ENCODE measurements at places on chromosomes 3 and 15. TPM values are rescaled to one million over a fixed set of nuclear protein-coding genes. Genes with fewer than 3 reads are reported as not detected.

DNA sequence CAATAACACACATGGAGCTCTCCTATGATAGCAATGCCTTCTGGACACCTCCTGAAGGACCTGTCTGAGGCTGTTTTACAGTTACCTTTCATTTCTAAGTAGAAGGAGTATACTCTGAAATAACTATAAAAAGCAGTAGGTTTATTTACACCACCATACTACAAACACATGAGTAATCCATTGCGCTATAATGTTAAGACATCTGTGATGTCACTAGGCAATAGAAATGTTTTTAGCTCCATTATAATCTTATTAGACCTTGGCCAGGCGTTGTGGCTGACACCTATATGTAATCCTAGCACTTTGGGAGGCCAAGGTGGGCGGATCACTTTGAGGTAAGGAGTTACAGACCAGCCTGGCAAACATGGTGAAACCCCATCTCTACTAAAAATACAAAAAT lies 24.7 kb downstream of the PXK start:
- no peaks in the 10 kb centered on the region for H3K36me3 ChIP-seq
- H3K4me1 ChIP-seq, result peaks cover 3% of the 10 kb centered on the region
- H3K4me3 ChIP-seq, result no peak overlapping the region
- no peak overlapping the region for H3K27ac ChIP-seq

GRCh38 chr15:63915873-63916771 lies 82.4 kb upstream of the HERC1 start:
- no peak overlapping the region for H3K4me3 ChIP-seq
- DNase-seq, result peak; percentile 27

- no peak for DNase-seq
- H3K36me3 ChIP-seq, result no peaks in the 10 kb centered on the region
- H3K27ac ChIP-seq, result no peak overlapping the region
- H3K27me3 ChIP-seq, result no peaks in the 10 kb centered on the region
Measured at GRCh38 chr15:57655053-57655452, 51.5 kb upstream of the POLR2M start.

GRCh38 chr3:153577059-153577736 lies 415.2 kb downstream of the RAP2B start:
- no peaks in the 10 kb centered on the region for H3K27me3 ChIP-seq
- H3K27ac ChIP-seq, result no peak overlapping the region
- H3K4me1 ChIP-seq, result no peaks in the 10 kb centered on the region
- no peaks in the 10 kb centered on the region for H3K36me3 ChIP-seq
- DNase-seq, result no peak
- H3K4me3 ChIP-seq, result no peak overlapping the region

- no peak overlapping the region for H3K4me3 ChIP-seq
- H3K27ac ChIP-seq, result no peak overlapping the region
- H3K36me3 ChIP-seq, result no peaks in the 10 kb centered on the region
Measured at GRCh38 chr3:186742618-186743380, 25.6 kb downstream of the KNG1 start.

DNA sequence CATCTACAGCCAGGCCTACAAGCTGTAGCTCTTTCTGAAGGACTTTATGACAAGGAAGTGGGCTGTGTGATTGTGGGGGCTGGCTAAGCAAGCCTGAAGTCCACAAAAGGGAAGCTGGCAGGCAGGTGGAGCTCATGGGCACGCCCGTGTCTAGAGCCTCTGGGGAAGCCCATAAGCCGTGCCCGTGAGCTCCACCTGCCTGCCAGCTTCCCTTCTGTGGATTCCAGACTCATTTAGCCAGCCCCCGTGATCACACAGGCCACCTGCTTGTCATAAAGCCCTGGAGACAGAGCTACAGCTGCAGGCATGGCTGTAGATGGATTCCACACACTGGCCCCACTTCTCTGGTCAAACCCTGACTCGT lies 15.2 kb downstream of the EFCC1 start:
- no peak for DNase-seq
- H3K36me3 ChIP-seq, result no peaks in the 10 kb centered on the region
- no peak overlapping the region for H3K4me3 ChIP-seq
- H3K27ac ChIP-seq, result no peak overlapping the region

- peak overlapping the region; percentile 66 for H3K27ac ChIP-seq
- no peaks in the 10 kb centered on the region for H3K36me3 ChIP-seq
- no peaks in the 10 kb centered on the region for H3K27me3 ChIP-seq
- H3K4me1 ChIP-seq, result peaks cover 18% of the 10 kb centered on the region
- H3K4me3 ChIP-seq, result peak overlapping the region; percentile 4
Measured at GRCh38 chr3:73503781-73504180, 121.0 kb downstream of the PDZRN3 start.

- peaks cover 2% of the 10 kb centered on the region for H3K27me3 ChIP-seq
- no peaks in the 10 kb centered on the region for H3K4me1 ChIP-seq
- DNase-seq, result no peak
- H3K4me3 ChIP-seq, result no peak overlapping the region
- H3K27ac ChIP-seq, result no peak overlapping the region
Measured at GRCh38 chr15:83510001-83510400, 62.9 kb downstream of the SH3GL3 start.

DNA sequence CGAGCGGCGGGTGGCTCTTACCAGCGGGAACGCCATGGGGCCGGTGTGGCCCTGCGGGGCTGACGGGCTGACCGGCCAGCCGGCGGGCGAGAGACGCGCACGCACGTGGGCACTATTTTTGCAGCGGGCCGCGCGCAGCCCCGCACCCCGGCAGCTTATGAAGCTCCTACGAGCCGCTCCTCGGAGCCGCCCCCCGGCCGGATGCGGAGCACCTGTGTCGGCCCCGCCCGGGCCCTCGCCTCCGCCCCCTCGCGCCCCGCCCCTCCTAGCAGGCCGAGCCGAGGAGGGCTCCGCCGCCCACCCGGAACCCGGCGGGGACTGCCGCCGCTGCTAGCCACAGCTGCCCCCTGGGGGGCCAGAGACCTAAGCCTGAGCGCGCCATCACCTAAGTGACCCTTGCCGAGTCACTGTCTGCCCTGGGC lies 683 bp upstream of the CPEB1 start:
- peaks cover 46% of the 10 kb centered on the region for H3K27me3 ChIP-seq
- H3K4me1 ChIP-seq, result peaks cover 3% of the 10 kb centered on the region
- no peak for DNase-seq
- H3K4me3 ChIP-seq, result peak overlapping the region; percentile 44
- H3K27ac ChIP-seq, result no peak overlapping the region
- no peaks in the 10 kb centered on the region for H3K36me3 ChIP-seq

- peaks cover 23% of the 10 kb centered on the region for H3K27me3 ChIP-seq
- H3K36me3 ChIP-seq, result no peaks in the 10 kb centered on the region
- H3K27ac ChIP-seq, result no peak overlapping the region
- DNase-seq, result peak; percentile 23
- peak overlapping the region; percentile 57 for H3K4me3 ChIP-seq
Measured at GRCh38 chr3:24521420-24522145, 26.9 kb upstream of the THRB start.

DNA sequence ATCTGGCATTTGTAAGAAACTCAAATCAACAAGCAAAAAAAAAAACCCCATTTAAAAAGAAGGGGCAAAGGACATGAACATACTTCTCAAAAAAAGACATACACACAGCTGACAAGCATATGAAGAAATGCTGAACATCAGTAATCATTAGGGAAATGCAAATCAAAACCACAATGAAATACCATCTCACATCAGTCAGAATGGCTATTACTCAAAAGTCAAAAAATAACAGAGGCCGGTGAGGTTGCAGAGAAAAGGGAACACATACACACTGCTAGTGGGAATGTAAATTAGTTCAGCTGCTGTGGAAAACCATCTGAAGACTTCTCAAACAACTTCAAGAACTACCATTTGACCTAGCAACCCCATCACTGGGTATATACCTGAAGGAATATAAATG lies 199.4 kb upstream of the THBS1 start:
- peak; percentile 47 for DNase-seq
- H3K36me3 ChIP-seq, result no peaks in the 10 kb centered on the region
- no peak overlapping the region for H3K27ac ChIP-seq
- no peaks in the 10 kb centered on the region for H3K27me3 ChIP-seq

GRCh38 chr3:59424268-59425010 lies 374.6 kb upstream of the CFAP20DC start:
- no peak overlapping the region for H3K4me3 ChIP-seq
- peaks cover 35% of the 10 kb centered on the region for H3K4me1 ChIP-seq
- peak overlapping the region; percentile 86 for H3K27ac ChIP-seq

- H3K4me1 ChIP-seq, result peaks cover 5% of the 10 kb centered on the region
- H3K4me3 ChIP-seq, result no peak overlapping the region
- no peak for DNase-seq
- no peaks in the 10 kb centered on the region for H3K27me3 ChIP-seq
Measured at GRCh38 chr15:27482287-27482686, 511.3 kb downstream of the GABRG3 start.

DNA sequence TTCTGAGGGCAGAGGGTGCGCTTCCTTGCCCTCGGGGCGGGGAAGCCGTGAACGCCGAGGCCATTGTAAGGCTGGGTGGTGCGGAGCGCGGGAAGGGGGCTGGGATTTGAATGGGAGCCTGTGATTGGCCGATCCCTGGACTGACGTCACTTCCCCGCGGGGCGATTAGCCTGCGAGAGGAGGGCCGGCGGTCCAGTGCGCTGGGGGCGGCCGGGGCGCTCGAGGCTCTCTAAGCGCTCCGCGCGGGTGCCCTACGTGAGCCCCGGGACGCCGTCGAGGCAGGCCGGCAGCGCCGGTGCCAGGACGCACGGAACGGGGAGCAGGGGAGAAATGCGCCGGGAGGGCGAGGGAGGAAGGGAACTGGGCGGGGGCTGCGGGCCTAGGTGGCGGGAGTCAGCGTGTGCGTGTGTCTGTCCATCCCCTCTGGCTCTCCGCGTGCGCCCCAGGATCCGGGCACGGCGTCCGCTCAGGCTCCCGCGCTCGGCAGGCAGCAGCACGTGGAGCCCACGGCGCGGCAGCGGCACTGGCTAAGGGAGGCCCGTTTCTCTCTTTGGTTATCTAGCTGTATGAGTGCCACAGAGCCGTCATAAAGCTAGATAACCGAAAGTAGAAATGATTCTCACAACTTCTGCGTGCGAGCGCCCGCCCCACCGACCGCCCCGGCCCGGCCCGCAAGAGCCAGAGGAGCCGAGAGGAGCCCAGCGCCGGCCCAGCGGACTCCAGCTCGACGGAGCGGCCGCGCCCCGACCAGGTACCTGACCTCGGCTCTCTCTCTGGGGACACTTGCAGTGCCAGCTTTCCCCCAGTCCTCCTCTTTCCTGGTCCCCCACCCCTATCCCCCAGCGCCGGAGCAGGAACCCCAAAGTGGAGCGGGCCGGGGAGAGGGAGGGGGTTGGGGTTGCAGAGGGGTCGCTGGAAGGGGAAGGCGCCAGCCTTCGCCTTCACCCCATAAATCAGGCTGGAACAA lies 33.1 kb upstream of the POLG start:
- no peak overlapping the region for H3K27ac ChIP-seq
- peaks cover 91% of the 10 kb centered on the region for H3K27me3 ChIP-seq
- peak overlapping the region; percentile 23 for H3K4me3 ChIP-seq
- no peak for DNase-seq
- no peaks in the 10 kb centered on the region for H3K4me1 ChIP-seq

- H3K4me3 ChIP-seq, result no peak overlapping the region
- H3K36me3 ChIP-seq, result no peaks in the 10 kb centered on the region
- H3K4me1 ChIP-seq, result no peaks in the 10 kb centered on the region
- no peaks in the 10 kb centered on the region for H3K27me3 ChIP-seq
- no peak overlapping the region for H3K27ac ChIP-seq
- DNase-seq, result no peak
Measured at GRCh38 chr15:85520650-85521049, 140.2 kb downstream of the AKAP13 start.

DNA sequence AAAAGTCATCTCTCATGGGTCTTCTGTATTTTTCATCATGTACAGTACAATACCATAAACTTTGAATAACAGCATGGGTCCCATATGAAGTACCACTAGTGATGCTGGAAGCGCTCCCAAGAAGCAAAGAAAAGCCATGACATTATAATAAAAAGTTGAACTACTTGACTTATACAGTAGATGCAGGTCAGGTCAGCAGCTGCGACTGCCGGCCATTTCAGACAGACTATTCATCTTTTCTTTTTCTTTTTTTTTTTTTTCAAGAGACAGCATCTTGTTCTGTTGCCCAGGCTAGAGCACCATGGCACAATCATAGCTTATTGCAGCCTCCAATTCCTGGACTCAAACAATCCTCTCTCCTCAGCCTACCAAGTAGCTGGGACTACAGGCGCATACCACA lies 10.2 kb downstream of the RAF1 start:
- DNase-seq, result no peak
- H3K4me1 ChIP-seq, result peaks cover 8% of the 10 kb centered on the region
- H3K36me3 ChIP-seq, result peaks cover 3% of the 10 kb centered on the region
- no peak overlapping the region for H3K4me3 ChIP-seq

DNA sequence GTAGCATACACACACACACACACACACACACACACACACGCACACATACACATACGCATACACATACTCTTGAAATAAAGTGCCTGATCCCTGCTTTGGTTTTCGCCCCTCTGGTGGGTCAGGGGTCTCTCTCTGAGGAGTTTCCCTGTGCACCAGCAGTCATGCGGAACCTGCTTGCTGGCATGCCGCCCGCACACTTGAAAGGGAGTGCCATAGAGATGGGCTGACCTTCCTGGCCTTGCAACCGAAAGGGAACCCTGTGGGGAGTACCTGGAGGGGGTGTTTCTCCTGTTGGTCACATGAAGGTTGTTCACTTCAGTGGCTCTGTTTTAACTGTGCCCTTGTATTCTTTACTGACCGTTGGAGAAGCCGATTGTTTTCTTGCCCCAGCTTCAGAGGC lies 752.3 kb downstream of the NR2F2 start:
- no peak overlapping the region for H3K4me3 ChIP-seq
- H3K4me1 ChIP-seq, result no peaks in the 10 kb centered on the region
- peaks cover 12% of the 10 kb centered on the region for H3K27me3 ChIP-seq
- no peaks in the 10 kb centered on the region for H3K36me3 ChIP-seq
- no peak overlapping the region for H3K27ac ChIP-seq

- no peak overlapping the region for H3K27ac ChIP-seq
- no peak for DNase-seq
- H3K4me3 ChIP-seq, result no peak overlapping the region
- H3K27me3 ChIP-seq, result no peaks in the 10 kb centered on the region
Measured at GRCh38 chr3:50137531-50137930, 17.6 kb upstream of the SEMA3F start.

TICRR gene
- 2.8 TPM for total RNA-seq

ISL2 gene
- 2.1 TPM for total RNA-seq

SH3GL3 gene
- total RNA-seq, result 2.7 TPM

PPM1L gene
- total RNA-seq, result 6.3 TPM

ADCY5 gene
- total RNA-seq, result 1.2 TPM

SEMA3B gene
- total RNA-seq, result 5.9 TPM

KIF9 gene
- 7.5 TPM for total RNA-seq

BCL2A1 gene
- total RNA-seq, result not detected

VPS8 gene
- total RNA-seq, result 37.6 TPM

ZNF619 gene
- total RNA-seq, result 3.4 TPM

CEMIP gene
- total RNA-seq, result 3.6 TPM

ACAP2 gene
- total RNA-seq, result 46.0 TPM

FGF12 gene
- total RNA-seq, result 1.8 TPM

IL16 gene
- total RNA-seq, result 0.36 TPM

RAD51 gene
- 3.6 TPM for total RNA-seq

ACTRT3 gene
- 3.3 TPM for total RNA-seq

ATG3 gene
- total RNA-seq, result 45.4 TPM

SAMMSON gene
- not detected for total RNA-seq

All from astrocyte (in vitro differentiated cells and primary cell).